ENCODE measurements at places on chromosomes 2 and 18. TPM values are rescaled to one million over a fixed set of nuclear protein-coding genes. Genes with fewer than 3 reads are reported as not detected.

DNA sequence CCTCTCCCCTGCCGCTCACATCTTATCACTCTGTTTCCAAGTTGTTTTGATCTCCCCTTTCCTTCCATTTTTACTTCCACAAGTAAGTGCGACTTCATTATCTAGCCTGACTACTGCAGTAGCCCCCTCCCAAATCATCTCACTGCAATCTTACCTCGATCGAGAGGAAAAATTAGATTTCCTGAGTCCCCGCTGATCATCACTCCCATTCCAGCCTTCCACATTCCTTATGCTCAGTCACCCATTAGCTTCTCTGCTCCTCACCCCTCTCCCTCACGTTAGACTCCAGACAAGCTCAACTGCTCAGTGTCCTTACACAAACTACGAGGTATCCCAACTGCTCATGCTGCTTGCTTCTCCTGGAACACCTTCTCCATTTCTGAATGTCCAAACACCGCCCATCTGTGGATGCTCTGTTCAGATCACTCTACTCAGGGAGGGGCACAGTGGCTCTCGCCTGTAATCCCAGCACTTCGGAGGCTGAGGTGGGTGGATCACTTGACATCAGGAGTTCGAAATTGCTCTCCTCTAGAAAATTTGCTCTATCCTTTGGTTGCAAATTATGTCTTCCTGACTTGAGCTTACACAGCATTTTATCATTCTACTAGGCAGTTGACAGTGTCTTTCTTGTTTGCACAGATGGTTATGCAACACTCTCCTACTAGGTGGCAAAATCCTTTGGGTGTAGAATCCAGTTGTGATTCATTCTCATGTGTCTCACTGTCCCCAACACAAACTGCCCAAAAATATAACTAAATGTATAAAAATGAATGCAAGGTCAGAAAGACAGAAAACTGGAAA, 96.5 kb downstream of the INO80D start:
- no peak for DNase-seq
- H3K36me3 ChIP-seq, result peaks cover 14% of the 10 kb centered on the region
- H3K27ac ChIP-seq, result no peak overlapping the region
- H3K27me3 ChIP-seq, result no peaks in the 10 kb centered on the region

DNA sequence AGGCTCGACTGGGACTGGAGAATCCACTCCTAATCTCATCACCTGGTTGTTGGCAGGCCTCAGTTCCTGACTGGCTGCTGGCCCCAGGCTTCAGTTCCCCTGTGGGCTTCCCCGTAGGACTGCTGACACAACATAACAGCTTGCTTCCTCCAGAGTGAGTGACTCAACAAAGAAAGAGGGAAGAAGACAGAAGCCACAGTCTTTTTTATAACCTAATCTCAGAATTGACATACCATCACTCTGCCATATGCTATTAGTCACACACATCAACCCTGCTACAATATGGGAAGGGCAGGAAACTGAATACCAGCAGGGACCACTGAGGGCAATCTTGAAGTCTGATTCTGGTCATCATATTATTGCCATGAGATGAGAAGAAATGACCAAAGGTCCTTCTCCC, 76.8 kb upstream of the SLC14A2 start:
- H3K4me3 ChIP-seq, result no peak overlapping the region
- no peak overlapping the region for H3K27ac ChIP-seq
- peaks cover 15% of the 10 kb centered on the region for H3K27me3 ChIP-seq
- H3K36me3 ChIP-seq, result no peaks in the 10 kb centered on the region
- DNase-seq, result no peak
- no peaks in the 10 kb centered on the region for H3K4me1 ChIP-seq

GRCh38 chr2:239199041-239199768, 201.6 kb downstream of the HDAC4 start:
- H3K4me1 ChIP-seq, result peaks cover 21% of the 10 kb centered on the region
- H3K36me3 ChIP-seq, result peaks cover 3% of the 10 kb centered on the region

Gene EMX1
- not detected for total RNA-seq

- H3K4me1 ChIP-seq, result peaks cover 4% of the 10 kb centered on the region
- H3K27ac ChIP-seq, result no peak overlapping the region
- H3K4me3 ChIP-seq, result no peak overlapping the region
These were observed 70.8 kb downstream of the RTP5 start for GRCh38 chr2:241940329-241940728.

Gene BCS1L
- 74.3 TPM for total RNA-seq

DNA sequence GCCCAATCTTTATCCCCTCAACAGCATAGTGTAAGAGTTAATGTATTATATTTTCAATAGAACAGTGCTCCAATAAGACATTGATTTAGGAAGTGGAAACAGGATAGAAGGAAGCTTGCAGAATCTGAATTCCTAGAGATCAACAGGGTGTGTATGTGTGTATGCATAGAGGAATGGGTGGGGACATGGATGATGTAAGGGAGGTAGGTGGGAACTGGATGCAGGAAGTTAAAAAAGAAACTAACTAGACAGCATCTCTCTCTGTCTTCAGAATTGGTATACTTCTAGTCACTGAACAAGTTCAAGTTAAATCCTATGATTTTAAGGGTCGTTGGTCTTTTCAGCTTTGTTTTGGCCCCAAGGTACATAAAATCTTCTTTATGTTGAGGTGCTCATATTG, 196.6 kb downstream of the PMAIP1 start:
- no peaks in the 10 kb centered on the region for H3K4me1 ChIP-seq
- no peak overlapping the region for H3K27ac ChIP-seq
- no peak for DNase-seq
